ENCODE measurements at places on chromosomes 3 and 15. TPM values are rescaled to one million over a fixed set of nuclear protein-coding genes. Genes with fewer than 3 reads are reported as not detected.

DNA sequence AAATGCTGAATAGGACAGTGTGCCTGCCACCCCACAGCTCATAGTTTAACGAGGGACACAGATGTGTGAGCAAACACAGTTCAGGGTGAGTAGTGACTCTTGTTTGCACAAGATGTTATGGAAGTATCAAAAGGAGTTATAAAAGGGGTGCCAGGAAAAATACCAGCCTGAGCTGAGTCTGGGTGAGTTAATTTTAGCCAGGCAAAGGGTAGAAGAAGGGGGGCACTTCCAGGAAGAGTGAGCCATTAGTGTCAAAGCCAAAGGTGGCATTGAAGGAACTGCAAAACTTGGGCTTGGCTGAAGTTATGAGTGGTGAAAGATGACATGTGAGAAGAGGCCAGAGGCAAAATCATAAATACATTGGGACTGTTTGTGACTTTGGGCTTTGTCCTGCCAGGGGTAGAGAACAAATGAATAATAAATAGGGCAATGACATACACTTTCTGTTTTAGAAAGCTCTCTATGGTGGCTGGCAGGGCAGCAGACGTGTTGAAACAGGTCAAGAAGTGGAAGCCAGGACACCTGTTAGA is 1.9 kb upstream of the SPPL2A start:
- H3K27ac ChIP-seq, result peak overlapping the region; percentile 31
- no peaks in the 10 kb centered on the region for H3K36me3 ChIP-seq
- DNase-seq, result no peak
- H3K4me1 ChIP-seq, result peaks cover 24% of the 10 kb centered on the region

GRCh38 chr15:86969364-86969763 is 889.7 kb downstream of the AGBL1 start:
- H3K36me3 ChIP-seq, result no peaks in the 10 kb centered on the region
- H3K4me3 ChIP-seq, result no peak overlapping the region
- no peaks in the 10 kb centered on the region for H3K4me1 ChIP-seq
- no peak for DNase-seq

GRCh38 chr3:44106756-44107155 is 134.9 kb upstream of the TOPAZ1 start:
- H3K36me3 ChIP-seq, result no peaks in the 10 kb centered on the region
- DNase-seq, result no peak
- H3K27ac ChIP-seq, result no peak overlapping the region
- H3K4me3 ChIP-seq, result no peak overlapping the region
- H3K27me3 ChIP-seq, result peaks cover 25% of the 10 kb centered on the region

DNA sequence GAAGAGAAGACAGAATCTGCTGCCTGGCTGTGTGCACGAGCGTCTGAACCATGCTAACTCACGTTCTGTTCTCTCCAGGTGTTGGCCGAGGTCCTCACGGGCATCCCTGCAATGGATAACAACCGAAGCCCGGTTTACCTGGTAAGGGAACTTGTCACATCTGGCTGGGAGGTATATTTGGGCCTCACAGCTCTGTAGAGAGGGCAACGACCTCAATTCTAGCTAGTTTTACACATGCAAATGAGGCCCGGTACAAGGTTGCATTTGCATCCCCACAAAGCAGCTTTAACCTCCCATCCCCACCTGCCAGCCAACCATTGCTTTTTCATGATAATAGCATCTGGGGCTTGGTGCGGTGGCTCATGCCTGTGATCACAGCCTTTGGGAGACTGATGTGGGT is 22.0 kb upstream of the TATDN2 start:
- DNase-seq, result no peak
- H3K4me3 ChIP-seq, result no peak overlapping the region
- peaks cover 2% of the 10 kb centered on the region for H3K36me3 ChIP-seq
- peaks cover 5% of the 10 kb centered on the region for H3K4me1 ChIP-seq
- no peaks in the 10 kb centered on the region for H3K27me3 ChIP-seq

- peaks cover 14% of the 10 kb centered on the region for H3K27me3 ChIP-seq
- H3K4me1 ChIP-seq, result peaks cover 9% of the 10 kb centered on the region
- H3K4me3 ChIP-seq, result no peak overlapping the region
- no peak overlapping the region for H3K27ac ChIP-seq
These were observed 282.6 kb downstream of the KLF13 start for GRCh38 chr15:31609258-31609681.

DNA sequence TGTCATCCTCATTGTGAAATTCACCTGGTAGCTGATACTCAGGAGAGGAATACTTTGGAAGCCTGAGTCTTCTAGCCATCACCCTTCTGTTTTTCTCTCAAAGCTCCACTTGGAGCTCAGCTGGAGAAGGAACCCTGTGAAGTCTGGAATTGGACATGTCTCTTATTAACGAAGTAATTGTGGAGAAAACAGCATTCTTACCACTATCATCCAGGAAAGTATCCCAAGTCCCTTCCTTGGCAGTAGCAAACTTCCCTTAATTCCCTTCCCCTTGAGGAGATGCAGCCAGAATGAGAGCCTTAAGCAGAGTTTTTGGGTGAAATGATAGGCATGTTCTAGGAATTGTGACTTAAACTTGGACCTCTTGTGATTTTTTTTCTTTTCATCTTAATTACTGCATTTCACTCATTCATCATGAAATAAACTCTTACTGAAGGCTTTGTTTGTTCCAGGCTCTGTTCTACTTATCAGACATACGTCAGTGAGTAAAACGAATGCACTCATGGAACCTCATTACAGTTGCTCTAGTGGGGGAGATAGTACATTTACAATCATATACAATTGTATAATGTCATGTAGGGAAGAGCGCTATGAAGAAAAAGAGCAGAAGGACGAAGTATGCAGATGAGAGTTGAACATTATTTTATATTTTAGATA is 30.5 kb upstream of the TCF12 start:
- no peaks in the 10 kb centered on the region for H3K27me3 ChIP-seq
- peak overlapping the region; percentile 81 for H3K4me3 ChIP-seq
- H3K4me1 ChIP-seq, result peaks cover 35% of the 10 kb centered on the region
- peak overlapping the region; percentile 93 for H3K27ac ChIP-seq
- no peak for DNase-seq
- peaks cover 2% of the 10 kb centered on the region for H3K36me3 ChIP-seq

GRCh38 chr3:194555175-194556062 is 68.6 kb upstream of the ATP13A3 start:
- H3K4me3 ChIP-seq, result no peak overlapping the region
- no peak overlapping the region for H3K27ac ChIP-seq
- H3K27me3 ChIP-seq, result peaks cover 26% of the 10 kb centered on the region
- H3K4me1 ChIP-seq, result peaks cover 7% of the 10 kb centered on the region
- H3K36me3 ChIP-seq, result no peaks in the 10 kb centered on the region
- no peak for DNase-seq

The GABRB3 gene
- total RNA-seq, result 3.4 TPM

- H3K4me1 ChIP-seq, result no peaks in the 10 kb centered on the region
- no peak overlapping the region for H3K4me3 ChIP-seq
- no peak overlapping the region for H3K27ac ChIP-seq
These were observed 33.3 kb downstream of the EMC4 start for GRCh38 chr15:34258151-34258550.

Measured in mesothelial cell of epicardium (in vitro differentiated cells).